Activated CD4-positive, alpha-beta T cell treated with anti-CD3 and anti-CD28 coated beads for 36 hours (primary cell): ENCODE measurements at places on chromosomes 11 and 22.

- no peak for DNase-seq
Measured at GRCh38 chr11:111153194-111153593, 92.3 kb upstream of the POU2AF2 start.

GRCh38 chr11:19714387-19715363 lies 2.0 kb downstream of the NAV2 start:
- peak; percentile 16 for DNase-seq

DNA sequence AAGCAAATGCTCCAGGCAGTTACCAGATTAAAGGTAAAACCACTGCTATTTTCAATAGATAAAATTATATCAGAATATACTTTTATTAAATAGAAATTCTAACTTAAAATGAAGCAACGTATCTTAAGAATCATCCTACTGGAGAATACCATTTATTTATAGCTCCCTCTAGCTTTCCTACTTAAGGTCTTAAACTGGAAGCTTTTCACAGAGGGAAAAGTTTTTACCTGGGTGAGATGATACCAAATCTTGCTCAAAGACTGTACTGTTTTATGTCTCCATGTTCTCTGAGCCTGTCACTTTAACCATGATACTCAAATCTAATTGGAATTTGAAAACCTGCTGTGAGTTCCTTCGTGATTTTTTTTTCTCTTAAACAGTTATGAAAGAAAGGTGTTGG lies 291.8 kb downstream of the AASDHPPT start:
- DNase-seq = no peak

DNA sequence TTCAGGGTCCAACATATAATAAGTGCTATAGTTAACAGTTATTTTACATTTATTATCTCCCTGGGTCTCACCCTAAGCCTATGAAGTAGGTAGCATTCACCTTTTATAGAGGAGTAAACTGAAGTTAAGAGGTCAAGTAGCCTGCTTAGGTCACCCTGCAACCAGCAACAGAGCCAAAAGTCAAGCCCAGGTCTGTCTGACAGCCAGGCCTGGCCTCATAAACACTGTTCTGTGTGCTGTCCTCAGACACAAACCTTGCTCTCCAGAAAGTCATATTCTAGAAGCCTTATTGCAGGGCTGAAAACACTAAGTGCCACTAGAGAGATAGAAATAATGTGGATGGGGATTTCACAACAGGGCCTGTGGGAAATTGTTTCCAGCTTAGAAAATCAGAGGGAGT lies 59.3 kb downstream of the BDNF start:
- no peak for DNase-seq

DNA sequence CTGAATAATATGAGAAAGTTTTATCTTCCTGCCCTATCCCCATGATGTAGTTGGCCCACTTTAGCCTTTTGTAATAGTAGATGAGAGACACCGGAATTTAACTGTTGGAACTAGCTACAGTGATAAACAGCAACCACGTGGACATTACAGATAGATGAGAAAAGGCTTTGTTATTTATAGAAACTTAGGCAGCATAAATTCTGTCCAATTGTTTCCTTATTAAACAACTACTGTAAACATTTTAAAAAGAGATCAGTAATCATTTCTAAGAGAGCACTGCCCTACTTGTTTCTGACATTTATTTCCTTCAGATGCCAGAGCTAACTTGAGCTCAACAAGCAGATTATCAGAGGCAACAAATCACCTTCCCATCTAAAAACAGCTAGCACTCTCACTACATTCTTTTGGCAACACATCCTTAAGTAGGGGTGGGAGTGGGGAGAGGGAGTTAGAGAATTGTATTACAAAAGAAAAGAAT lies 63.1 kb downstream of the SOX6 start:
- no peak for DNase-seq

- no peak for DNase-seq
Measured at GRCh38 chr11:27085605-27086004, 45.0 kb downstream of the BBOX1 start.

GRCh38 chr22:44259366-44260215 lies 53.2 kb downstream of the SHISAL1 start:
- DNase-seq = no peak

GRCh38 chr11:63838150-63838677 lies 696 bp upstream of the MARK2 start:
- DNase-seq = no peak

- DNase-seq = no peak
Measured at GRCh38 chr11:59175091-59175501, 3.2 kb downstream of the DTX4 start.

DNA sequence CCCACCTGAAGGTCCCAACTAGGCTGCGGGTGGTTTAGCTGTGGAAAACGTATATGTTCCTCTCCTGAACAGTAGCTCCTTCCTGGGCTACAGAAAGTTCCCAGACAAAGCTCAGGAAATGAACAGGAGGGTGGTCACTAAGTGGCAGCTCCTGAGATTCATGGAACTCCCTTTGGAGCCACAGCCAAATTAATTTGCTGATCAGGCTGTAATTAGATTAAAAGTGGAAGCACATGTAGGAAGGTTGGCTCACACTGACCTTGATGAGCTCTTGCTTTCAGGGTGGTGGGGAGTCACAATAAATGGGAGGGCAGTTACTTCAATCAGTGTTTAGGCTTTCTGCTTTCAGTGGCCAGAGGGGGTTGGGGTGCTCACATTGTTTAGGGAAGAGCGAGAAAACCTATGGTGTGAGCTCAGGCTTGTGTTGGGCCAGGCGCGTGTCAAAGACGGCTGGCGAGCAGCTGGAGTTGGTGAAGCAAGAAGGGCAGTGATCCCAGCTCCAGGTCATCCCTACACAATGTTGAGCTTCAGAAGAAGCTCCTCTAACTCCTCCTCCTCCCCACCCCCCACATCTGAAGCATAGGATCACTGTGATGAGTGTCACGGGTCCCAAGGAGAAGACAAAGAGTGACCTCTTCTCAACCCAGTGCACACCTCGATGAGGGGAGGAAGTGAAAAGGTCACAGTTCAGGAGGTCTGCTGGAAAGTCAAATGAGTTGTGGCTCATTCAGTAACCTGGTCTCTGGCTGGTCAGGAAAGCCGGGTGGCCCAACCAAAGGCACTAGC lies 42.5 kb downstream of the CLPB start:
- DNase-seq = no peak

- DNase-seq = peak; percentile 88
Measured at GRCh38 chr11:62560566-62561103, 13.1 kb downstream of the EEF1G start.

DNA sequence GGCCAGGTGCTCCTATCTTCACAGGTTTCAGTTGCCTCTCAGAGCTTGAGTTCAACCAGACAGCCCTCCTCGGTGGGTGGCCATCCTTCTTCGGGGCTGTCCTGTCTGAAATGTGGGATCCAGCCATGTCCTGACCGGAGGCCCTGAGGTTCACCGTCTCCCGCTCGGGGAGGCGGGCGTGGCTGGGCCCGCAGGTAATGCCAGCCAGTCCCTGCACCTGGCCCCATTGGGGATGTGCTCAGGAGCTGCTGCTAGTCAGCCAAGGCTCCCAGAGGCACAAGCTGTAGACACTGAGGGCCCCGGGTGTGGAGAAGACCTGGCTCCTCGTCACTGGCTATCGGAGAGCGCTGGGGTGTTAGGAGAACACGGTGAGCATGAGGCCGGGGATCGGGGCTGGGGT lies 32.6 kb downstream of the TSPAN4 start:
- DNase-seq = no peak

- peak; percentile 79 for DNase-seq
Measured at GRCh38 chr11:63635762-63636465, 21.7 kb upstream of the PLAAT3 start.

DNA sequence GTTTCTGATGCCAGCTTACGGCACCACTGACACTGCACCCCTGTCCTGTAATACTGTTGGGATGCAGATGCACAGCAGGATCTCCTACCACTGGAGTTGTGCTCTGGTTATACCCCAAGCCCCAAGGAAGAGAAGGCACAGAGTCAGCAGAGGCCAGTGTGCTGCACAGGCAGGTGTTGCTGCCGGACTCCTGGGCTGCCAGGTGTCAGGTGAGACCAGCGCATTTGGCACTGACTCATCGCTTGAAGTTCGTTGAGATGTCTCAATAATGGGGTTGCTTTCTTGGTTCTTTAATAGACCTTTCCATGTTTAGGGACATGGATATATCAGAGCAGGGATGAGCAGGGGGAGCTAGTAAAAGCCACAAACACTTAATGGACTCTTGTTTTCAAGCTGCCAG lies 75.7 kb upstream of the TTC12 start:
- DNase-seq = no peak

DNA sequence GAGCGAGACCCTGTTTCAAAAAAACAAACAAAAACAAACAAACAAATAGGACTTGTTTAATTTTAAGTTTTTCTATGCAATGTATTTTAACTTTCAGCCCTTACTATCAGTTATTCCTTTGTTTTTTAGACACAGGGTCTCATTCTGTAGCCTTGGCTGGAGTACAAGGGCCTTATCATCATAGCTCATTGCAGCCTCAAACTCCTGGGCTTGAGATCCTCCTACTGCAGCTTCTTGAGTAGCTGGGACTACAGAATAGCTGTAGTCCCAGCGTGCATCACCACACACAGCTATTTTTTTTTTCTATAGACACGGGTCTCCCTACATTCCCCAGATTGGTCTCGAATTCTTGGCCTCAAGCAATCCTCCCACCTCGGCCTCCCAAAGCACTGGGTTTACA lies 44.5 kb downstream of the PIK3C2A start:
- no peak for DNase-seq

- no peak for DNase-seq
Measured at GRCh38 chr11:75631086-75631730, 37.6 kb downstream of the MAP6 start.

DNA sequence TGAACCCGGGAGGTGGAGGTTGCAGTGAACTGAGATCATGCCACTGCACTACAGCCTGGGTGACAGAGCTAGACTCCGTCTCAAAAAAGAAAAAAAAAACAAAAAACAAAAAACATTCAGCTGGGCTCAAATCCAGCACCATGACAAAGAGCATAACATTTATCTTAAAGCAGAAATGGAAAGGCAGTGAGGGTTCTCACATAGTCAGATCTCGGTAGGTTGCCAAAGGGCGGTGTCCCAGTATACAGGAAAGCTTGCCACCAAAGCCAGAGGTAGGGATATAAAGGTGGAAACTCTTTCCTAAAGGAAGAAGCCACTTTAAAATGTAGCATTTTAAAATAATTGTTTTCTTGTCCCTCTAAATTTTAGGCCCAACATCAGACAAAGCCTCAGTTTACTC lies 22.4 kb upstream of the CAPRIN1 start:
- no peak for DNase-seq

DNA sequence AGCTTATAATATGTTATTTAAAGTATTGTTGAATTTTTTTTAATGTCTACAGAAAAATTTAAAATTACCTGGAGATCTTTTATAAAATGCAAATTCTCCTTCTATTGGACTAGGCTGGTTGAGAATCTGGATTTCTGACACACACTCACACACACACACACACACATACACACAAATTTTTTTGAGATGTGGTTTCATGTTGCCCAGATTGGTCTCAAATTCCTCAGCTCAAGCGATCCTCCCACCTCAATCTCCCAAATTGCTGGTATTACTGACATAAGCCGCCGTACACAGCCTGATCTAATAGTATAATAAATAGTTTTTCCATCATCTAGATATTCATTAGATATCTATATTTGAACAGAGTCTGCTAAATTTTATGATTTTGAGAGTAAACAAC lies 4.5 kb upstream of the RFPL1 start:
- DNase-seq = no peak

- DNase-seq = no peak
Measured at GRCh38 chr11:10328314-10329098, 23.6 kb downstream of the ADM start.

DNA sequence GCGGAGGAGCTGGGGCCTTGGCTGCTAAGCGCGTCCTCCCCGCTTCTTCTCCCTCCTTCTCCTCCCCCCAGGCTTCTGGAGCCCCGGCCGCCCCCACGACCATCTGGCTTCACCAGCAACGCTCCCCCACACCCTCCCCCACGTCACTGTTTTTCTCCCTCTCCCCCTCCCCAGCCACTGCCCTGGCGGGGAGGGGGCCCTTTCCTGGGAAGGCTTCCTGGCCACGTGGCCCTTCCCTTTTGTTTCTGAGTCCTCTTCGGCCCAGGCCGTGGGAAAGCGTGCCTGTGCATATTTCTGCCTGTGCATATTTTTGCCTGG lies 27.7 kb downstream of the RTN4R start:
- no peak for DNase-seq

DNA sequence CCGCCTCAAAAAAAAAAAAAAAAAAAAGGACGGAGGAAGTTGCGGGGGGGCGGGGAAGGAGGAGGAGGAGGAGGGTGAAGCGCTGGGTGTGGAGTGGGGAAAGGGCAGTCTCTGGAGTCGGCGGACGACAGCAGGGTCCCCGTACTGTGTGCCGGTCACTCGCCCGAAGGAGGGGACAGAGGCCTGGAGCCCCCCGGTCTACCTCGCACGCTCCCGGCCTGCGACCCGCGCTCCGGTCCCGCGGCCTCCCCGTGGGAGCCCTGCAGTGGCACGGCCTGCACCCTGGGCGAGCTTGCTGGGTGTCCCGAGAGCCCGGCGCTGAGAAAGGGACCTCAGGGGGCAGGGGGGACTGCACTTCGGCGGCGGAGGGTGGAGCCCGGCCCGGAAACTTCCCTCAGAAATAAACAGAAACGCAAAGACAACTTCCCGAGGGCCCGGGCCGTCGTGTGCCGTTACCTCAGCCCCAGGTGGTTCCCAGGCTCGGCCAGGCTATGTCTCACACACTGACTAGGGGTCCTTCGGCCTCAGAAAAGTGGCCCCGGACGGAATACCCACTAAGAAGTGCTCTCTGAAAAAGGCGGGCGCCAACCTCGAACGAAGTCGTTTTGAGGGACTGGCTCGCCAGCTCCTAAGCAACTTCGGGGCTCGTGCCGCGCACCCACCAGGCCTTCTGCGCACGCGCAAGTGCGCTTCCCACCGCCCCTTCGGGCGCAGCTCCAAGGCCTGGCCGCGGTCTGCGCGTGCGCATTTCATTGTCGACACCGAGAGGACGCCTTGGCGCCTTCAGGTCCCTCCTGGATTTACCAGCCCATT lies at the start of gene MAJIN:
Gene MAJIN (minus strand): TSS at position 688 of the 813 bp plus-strand sequence. CDS start 12,703 bp downstream, outside the sequence.
- DNase-seq = peak; percentile 96

DNA sequence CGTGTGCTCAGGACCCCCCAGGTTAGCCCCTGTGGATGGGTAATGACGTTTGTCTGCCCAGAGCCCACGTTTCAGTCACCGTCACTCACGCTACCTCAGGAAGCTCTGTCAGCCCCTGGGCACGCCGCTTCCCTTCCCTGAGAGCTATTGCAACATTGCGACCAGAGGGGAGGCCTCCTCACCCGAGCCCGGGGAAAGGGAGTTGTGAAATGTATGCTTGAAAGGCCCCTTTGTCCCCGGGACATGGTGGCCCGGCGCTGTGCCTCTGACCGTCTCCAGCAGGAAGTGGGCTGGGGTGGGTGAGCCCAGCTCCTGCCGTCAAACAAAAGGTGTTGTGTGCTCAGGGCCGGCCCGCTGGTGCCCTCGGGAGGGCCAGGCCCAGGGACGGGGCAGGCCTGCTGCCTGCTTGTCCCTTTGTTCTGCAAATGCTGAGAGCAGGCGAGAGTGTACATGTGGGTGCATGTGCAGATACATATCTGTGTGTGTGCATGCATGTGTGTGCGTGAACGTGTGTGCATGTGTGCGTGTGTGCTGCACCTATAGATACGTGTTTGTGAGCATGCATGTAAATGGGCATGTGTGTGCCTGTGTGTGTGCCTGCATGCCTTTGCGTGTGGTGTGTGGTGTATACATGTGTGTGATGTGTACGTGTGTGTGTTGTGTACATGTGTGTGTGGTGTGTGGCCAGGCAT lies 1125.0 kb downstream of the BRD1 start:
- no peak for DNase-seq

- no peak for DNase-seq
Measured at GRCh38 chr22:21651521-21652009, 9.5 kb downstream of the SDF2L1 start.

- peak; percentile 91 for DNase-seq
Measured at GRCh38 chr22:28909375-28909774, 26.0 kb downstream of the ZNRF3 start.
